ENCODE measurements at places on chromosomes 4 and X.

GRCh38 chrX:71100581-71101505, 5.2 kb downstream of the FOXO4 start:
- no peak for DNase-seq

DNA sequence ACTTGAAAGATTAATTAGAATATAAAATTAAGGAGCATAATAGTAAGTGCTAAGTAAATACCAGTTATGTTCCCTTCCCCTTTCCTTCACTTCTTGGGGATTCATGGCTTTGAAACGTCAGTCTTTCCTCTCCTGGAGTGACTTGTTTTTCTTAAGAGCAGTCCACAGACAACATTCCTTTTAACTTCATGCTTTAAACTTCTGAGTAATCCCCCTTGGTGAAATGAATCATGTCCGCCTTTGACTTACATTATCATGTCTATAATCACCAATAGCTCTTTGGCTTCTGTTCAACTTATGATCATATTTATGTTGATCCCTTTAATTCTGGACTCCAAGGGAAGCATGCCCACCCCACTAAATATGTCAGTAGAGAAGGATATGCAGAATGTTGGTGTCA, 1012.1 kb upstream of the SLIT2 start:
- DNase-seq = no peak

DNA sequence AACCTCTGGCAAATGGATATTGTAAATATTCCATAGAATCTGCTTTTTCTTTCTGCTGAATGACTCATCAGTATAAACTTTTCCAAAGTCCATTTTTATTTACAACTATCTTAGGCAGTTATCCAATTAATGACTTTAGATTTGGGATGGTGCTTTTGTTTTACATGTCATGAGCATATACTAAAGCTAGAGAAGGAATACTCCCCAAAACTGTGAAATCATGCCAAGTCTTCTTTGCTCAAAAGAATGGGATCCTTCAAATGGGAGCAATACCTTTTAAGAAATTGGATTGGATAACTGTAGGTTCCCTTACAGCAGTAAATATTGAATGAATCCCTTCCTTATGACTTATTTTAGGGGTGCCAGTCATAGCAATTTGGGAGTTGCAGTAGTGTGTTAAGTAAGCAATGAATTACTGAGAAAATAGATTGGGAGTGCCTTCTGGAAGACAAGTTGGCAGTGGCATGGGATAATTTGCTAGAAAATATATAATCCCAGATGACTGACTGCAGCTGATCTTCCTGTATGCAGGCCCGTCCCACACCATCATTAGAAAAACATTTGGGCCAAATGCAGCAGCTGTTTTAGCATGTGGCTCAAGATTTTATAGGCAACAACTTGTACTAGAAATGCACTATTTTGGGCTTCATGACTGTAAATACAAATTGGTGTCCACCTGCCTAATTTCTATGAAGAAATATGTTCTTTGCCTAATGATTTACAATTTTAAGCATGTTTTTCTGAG, 2.8 kb downstream of the TMPRSS11D start:
- no peak for DNase-seq

- DNase-seq = no peak
Observed at GRCh38 chrX:22093550-22093949, 61.4 kb downstream of the PHEX start.

DNA sequence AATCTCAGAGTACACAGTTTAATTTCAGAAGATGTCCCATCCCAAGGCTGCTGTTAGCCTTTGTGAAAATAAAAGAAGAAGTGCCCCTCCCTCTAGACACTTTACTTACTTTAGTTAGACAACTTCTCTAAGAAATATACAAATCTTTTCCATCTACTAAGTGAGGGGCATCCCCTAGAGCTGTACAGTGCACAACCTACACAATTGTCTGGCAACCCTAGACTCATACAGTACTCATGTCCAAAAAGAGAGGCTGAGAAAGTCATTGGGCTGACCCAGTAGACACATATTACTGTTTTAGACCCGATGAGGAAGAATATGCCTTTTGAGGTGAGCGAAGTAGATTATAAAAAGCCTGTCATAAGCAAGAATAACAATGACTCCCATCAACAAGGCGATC, 297.6 kb downstream of the IDS start:
- DNase-seq = no peak

GRCh38 chrX:139448996-139449395, 81.5 kb upstream of the F9 start:
- no peak for DNase-seq

GRCh38 chrX:51852621-51853020, 40.8 kb upstream of the MAGED1 start:
- no peak for DNase-seq

DNA sequence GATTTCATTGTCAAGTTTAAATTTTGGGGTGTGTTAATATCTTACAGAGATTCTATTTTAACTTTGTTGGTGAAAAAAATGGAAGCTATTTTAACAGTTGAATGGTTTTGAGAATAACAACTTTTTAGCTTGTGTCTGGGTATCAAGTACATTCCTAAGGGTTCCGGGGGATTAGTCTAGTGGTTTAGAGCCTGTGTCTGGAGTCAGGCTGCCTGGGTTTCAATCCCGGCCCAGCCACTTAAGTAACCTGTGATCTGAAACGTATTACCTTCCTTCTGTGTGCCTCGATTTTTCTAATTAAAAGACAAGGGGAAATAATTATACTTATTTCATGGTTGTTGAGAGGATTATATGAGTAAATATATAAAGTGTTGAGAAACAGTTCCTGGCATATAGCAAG, 288.6 kb upstream of the NR3C2 start:
- DNase-seq = no peak

GRCh38 chr4:6275898-6276806, 6.5 kb downstream of the WFS1 start:
- DNase-seq = no peak

- DNase-seq = peak; percentile 23
Observed at GRCh38 chr4:145735347-145735675, 55.4 kb downstream of the C4orf51 start.

DNA sequence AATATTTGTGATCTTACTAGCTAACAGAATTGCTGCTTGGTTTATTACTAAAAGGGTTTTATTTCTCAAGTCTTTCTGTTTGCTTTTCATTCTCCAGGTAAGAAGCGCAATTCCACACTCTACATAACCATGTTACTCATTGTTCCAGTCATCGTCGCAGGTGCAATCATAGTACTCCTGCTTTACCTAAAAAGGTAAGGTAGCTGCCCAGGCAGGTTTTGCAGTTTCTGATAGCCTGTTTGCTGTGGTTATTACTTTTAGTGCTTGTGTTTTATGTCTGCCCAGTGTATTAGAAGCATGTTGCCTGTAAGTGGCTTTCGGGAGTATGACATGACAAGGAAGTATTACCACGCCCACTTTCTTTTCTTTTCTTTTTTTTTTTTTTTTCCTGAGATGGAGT, 46.4 kb downstream of the IL13RA1 start:
- DNase-seq = no peak
